Activated CD4-positive, alpha-beta T cell treated with anti-CD3 and anti-CD28 coated beads for 1 hour (primary cell): ENCODE measurements at places on chromosomes 13 and 19.

- DNase-seq, result no peak
These were observed 44.5 kb upstream of the MIR17HG start for GRCh38 chr13:91303031-91303430.

DNA sequence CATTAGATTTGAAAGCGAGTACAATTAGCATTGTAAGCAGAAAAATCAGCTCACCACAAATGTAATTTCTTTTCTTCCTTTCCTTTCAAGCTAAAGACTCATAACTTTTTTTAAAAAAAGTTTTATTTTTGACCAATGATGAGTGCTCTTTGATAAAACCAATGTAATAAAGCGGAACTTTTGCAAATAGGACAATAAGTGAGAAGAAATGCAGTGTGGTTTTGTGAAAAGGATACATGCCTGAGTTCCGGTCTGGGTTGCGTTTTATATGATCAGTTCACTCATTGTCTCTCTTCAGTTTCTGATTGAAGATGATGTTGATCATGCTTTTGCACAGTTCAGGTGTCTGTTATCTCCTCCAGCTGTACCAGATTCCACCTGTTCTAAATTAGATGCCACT lies 274.4 kb downstream of the KLF12 start:
- DNase-seq, result no peak

GRCh38 chr13:75946536-75947284 lies 310.6 kb downstream of the LMO7 start:
- DNase-seq, result no peak

DNA sequence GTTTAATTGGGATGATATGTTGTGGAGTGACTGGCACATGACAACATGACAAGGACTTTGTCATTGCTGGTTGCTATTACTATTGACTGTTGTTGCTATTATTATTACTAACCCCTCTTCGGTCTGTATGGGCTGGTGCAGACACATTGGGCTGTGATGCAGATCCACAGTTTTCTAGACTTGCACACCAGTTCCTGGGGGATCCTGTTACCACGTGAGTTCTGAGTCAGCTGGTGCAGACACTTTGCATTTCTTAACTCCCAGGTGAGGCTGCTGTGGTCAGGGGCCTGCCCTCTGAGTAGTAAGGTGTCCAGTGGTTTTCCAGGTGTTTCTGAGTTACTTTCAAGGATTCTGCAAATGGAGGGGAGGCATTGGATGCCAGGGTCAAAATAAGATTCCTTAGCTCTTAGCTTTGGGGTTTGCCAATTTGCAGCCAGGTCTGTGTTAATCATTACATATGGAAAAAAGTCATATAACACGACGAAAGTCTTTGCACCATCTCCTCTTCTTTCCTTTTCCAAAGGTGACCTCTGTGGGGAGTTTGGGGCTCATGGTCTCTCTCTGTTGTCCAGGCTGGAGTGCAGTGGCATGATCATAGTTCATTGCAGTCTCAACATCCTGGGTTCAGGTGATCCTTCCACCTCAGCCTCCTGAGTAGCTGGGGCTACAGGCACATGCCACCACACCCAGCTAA lies 19.3 kb downstream of the BICRA start:
- no peak for DNase-seq

DNA sequence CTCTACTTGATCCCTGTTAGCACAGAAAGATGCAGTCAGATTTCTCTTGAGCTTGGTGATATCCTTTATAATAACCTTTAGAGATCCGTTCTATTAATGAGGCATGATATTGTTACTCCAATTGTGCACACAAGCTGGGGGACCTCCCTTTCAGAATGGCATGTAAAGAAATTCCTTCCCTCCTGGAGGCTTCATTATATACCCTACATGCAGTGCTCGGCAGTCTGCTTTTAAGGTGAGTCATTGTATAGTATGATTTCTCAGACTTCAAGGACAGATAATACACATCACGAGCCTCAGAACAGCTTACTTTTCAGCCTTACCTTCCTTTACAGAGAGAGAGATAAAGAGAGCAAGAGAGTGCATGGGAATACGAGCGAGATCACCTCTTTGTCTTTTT lies 261.3 kb downstream of the ATP8A2 start:
- no peak for DNase-seq

DNA sequence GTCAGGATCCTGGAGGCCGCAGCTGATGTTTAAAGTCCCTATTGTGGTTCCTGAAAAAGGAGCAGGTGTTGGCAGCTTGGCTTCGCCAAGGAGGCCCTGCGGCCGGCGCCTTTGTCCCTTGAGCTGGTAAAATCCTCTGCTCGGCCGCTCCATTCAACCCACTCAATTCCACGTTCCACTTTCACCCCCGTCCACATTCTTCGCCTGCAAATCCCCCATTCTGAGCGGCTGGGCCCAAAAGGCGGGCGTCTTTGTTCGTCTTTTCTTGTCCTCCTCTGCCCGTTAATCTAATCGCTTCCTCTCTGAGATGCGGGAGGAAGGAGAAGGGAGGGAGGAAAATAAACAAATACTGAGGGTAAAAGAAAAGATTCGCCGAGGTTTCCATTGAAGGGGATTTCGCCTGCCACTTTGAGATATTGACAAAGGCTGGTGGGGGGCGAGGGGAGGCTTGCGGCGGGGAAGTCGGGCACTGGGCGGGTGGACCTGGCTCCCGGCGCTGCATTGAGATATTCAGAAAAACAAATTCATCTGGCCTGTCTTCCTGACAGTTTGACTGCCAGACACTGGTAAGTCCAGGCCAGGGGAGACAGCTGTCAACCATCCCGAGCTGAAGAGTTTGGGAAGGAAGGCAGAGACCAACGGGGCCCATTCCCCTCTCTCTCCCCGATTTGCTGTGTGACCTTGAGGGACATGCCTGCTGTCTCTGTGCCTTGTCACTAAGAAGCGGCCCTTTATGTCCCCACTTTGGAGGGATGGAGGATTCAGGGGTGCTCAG lies 37.6 kb downstream of the ZNRF4 start:
- no peak for DNase-seq

- peak; percentile 27 for DNase-seq
These were observed 55.4 kb downstream of the SACS start for GRCh38 chr13:23377983-23378632.

DNA sequence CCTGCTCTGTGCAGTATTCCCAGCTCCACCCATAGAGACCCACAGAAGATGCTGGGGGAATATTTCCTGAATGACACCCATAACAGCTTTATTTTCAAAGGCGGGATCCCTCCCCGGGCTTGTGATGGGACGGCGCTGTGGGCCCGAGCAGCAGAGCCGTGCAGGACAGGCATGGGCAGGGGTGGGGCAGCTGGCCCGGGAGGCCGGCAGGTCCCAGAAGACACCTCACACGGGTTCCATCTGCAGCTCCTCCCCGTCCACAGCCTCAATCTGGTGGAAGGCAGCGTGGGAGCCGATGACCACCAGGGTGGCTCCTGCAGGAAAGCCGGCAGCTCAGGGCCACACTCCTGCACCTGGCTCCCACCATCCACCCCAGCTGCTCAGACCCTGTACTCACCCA lies 2.5 kb downstream of the RABAC1 start:
- no peak for DNase-seq

DNA sequence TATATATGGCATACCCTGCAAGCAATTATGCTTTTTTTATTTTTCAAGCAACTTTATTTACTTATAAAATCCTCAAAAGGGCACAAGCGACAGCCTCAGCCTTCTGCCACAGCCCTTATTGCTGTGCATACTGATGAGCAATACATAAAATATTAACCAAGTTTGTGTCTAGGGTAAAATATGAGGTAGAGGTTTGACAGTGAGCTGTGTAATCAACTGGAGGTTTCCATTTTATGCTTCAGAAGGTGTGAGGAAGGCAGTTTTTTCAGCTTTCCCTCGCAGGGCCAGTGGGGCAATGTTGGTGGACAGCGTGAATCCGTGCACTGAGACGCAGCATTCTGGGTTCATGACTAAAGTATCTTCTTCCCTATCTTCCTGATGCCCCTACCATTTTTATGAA lies 310.4 kb downstream of the IRS2 start:
- no peak for DNase-seq

GRCh38 chr19:39053276-39054090 lies 21.1 kb upstream of the FBXO27 start:
- no peak for DNase-seq

DNA sequence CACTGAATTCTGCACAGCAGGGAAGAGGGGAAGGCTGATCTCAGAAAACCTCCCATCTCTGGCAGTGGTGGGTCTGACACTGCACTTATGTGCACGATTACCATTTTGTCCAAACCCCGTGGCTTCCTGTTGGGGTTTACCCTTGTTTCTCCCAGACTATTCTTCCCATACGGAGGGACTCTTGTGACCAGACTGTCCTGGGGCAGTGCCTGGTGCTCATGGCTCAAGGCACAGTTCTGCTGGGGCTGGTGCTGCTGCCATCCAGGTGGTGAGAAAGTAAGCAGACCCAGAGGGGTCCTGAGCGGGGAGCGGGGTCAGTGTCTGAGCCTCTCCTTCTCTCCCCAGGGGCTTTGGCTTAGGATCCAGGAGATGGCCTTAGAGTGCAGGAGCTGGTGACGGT lies 5.1 kb upstream of the SIGLEC9 start:
- DNase-seq, result no peak

- DNase-seq, result no peak
These were observed 1.8 kb downstream of the LILRA4 start for GRCh38 chr19:54336893-54337857.

- DNase-seq, result no peak
These were observed 2.3 kb downstream of the MIDN start for GRCh38 chr19:1250437-1251260.

DNA sequence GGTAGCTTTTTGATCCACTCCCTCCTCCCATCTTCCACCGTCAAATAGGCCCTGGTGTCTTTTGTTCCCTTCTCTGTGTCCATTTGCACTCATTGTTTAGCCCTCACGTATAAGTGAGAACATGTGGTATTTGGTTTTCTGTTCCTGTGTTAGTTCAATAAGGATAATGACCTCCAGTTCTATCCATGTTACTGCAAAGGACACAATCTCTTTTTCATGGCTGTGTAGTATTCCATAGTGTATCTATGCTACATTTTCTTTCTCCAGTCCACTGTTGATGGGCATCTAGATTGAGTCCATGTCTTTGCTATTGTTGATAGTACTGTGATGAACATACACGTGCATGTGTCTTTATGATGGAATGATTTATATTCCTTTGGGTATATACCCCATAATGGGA lies 136.0 kb upstream of the USP29 start:
- no peak for DNase-seq

GRCh38 chr13:113258321-113259054 lies 38.6 kb upstream of the LAMP1 start:
- no peak for DNase-seq

GRCh38 chr19:16139752-16140151 lies 3.7 kb upstream of the HSH2D start:
- DNase-seq, result no peak

- no peak for DNase-seq
These were observed 301 bp upstream of the ZNF610 start for GRCh38 chr19:52335768-52336116.

DNA sequence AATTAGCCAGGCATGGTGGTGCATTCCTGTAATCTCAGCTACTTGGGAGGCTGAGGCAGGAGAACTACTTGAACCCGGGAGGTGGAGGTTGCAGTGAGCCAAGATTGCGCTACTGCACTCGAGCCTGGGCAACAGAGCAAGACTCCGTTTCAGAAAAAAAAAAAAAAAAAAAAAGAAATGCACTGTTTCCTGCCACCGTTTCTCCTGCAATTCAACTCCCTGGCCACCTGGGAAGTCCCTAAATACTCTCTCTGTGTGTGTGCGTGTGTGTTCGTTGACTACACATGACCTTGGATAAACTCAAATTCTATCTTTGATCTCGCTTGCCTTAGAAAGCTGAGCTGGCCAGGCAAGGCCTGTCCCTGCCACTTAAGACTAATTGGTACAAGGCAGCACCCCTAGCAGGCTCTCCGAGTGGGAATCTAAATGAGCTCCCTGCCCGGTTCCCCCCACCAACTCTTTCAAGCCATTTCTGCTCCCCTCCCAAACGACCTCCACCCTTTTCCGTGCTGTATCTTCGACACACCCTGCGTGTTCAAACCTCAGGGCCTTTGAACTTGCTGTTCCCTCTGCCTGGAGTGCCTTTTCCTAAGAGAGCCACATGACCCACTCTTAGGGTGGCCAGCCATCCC lies 5.2 kb upstream of the BCAT2 start:
- DNase-seq, result no peak

DNA sequence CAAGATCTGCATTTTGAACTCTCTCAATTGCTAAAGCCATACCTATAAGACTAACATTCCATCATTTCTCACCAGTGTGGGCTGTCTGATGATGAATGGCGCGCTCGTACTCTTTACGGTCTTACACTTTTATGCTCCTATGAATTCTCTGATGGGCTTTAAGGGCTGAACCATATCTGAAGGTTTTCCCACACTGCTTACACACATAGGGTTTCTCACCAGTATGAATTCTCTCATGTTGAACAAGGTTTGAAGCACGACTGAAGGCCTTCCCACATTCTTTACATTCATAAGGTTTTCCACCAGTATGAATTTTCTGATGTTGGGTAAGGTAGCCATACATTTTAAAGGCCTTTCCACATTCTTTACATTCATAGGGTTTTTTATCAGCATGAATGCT lies 18.8 kb upstream of the ZNF607 start:
- DNase-seq, result no peak

- DNase-seq, result no peak
These were observed 7.9 kb downstream of the NAPA start for GRCh38 chr19:47507012-47507411.

DNA sequence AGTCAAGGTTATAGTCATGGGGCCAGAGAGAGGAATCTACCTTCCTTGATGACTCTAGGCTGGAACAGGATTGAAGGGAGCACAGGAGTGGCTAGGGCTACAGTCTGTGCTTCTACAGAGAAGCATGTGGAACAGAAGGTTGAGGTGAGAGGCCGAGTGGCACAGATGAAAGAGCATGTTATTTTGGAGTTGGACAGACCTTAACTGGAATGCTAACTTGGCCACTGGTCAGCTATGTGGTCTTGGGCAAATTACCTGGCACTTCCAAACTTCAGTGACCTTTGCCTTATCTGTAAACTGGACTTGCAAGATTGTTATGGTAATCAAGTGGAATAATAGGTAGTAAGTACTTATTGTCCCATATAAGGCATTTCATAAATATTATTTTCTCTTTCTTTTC lies 252.7 kb downstream of the KCNRG start:
- DNase-seq, result no peak

DNA sequence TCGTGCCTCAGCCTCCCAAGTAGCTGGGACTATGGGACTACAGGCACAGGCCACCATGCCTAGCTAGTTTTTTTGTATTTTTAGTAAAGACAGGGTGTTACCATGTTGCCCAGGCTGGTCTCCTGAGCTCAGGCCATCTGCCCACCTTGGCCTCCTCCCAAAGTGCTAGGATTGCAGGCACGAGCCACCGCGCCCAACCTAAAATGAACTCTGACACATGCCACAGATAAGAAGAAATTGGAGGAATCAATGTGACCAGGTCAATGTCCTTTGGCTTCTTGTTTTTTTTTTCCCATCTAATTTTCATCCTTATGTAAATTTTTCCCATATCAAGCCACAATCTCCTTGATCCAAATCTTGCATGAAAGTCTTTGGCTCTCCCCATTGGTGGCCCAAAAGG lies 68.1 kb upstream of the SOX21 start:
- DNase-seq, result no peak

DNA sequence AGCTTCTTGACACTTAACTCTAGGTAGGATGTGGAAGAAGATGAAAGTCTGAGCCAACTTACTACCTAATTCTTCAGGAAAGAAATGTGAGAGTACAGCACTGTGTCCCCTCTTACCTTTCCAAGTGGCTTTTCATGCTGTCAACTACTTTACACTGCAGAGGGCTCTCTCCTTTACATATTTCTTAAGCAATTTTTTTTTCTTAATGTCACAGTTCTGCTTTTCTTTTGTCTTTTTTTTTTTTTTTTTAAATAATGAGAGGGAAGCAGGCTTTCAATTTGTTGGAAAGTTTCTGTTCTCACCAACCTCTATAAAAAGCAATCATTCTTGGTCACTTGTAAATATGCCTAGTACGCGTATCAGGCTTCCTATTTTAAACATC lies 212.7 kb upstream of the MIR17HG start:
- no peak for DNase-seq
